Subcutaneous adipose tissue (tissue), 4 donors: ENCODE measurements at places on chromosomes 4 and X. TPM values are rescaled to one million over a fixed set of nuclear protein-coding genes. Genes with fewer than 3 reads are reported as not detected.

The IL3RA gene
- 5.3 TPM for total RNA-seq

The FAM149A gene
- total RNA-seq: 19.8 TPM

The TCP11X2 gene
- total RNA-seq: not detected

The IL9R gene
- total RNA-seq: not detected

The P2RY4 gene
- total RNA-seq: 0.75 TPM

The BCLAF3 gene
- 26.2 TPM for total RNA-seq

The KIAA1210 gene
- total RNA-seq: not detected

The CEP135 gene
- total RNA-seq: 8.6 TPM

The ZNF41 gene
- 13.0 TPM for total RNA-seq

The NLGN4X gene
- 1.2 TPM for total RNA-seq

The EGF gene
- total RNA-seq: not detected

The IRS4 gene
- total RNA-seq: not detected

The CNOT6L gene
- total RNA-seq: 32.1 TPM

The BANK1 gene
- 10.9 TPM for total RNA-seq

The TMEM144 gene
- 8.2 TPM for total RNA-seq

The VCX gene
- not detected for total RNA-seq

The CXCR3 gene
- not detected for total RNA-seq

The FGA gene
- total RNA-seq: not detected

The MPP1 gene
- 40.9 TPM for total RNA-seq

The PSAPL1 gene
- total RNA-seq: not detected

The PPM1K gene
- 17.7 TPM for total RNA-seq

The OCRL gene
- total RNA-seq: 23.0 TPM

The CTAG1B gene
- not detected for total RNA-seq
